ENCODE measurements at places on chromosomes 2 and 18. TPM values are rescaled to one million over a fixed set of nuclear protein-coding genes. Genes with fewer than 3 reads are reported as not detected.
A peak's percentile ranks its signal among the peaks of the same experiment; 100 is the strongest.

GRCh38 chr2:229679393-229680125 lies 34.8 kb downstream of the DNER start:
- DNase-seq, result no peak
- no peaks in the 10 kb centered on the region for H3K4me1 ChIP-seq
- H3K4me3 ChIP-seq, result no peak overlapping the region
- no peaks in the 10 kb centered on the region for H3K36me3 ChIP-seq
- no peak overlapping the region for H3K27ac ChIP-seq

GRCh38 chr18:39464006-39464405 lies 1898.4 kb upstream of the CELF4 start:
- no peak overlapping the region for H3K27ac ChIP-seq
- no peak overlapping the region for H3K4me3 ChIP-seq
- no peaks in the 10 kb centered on the region for H3K36me3 ChIP-seq
- no peaks in the 10 kb centered on the region for H3K27me3 ChIP-seq
- no peaks in the 10 kb centered on the region for H3K4me1 ChIP-seq

- peak; percentile 24 for DNase-seq
- H3K4me3 ChIP-seq, result no peak overlapping the region
- H3K27ac ChIP-seq, result peak overlapping the region; percentile 35
Measured at GRCh38 chr2:173235947-173236803, 118.5 kb upstream of the CDCA7 start.

DNA sequence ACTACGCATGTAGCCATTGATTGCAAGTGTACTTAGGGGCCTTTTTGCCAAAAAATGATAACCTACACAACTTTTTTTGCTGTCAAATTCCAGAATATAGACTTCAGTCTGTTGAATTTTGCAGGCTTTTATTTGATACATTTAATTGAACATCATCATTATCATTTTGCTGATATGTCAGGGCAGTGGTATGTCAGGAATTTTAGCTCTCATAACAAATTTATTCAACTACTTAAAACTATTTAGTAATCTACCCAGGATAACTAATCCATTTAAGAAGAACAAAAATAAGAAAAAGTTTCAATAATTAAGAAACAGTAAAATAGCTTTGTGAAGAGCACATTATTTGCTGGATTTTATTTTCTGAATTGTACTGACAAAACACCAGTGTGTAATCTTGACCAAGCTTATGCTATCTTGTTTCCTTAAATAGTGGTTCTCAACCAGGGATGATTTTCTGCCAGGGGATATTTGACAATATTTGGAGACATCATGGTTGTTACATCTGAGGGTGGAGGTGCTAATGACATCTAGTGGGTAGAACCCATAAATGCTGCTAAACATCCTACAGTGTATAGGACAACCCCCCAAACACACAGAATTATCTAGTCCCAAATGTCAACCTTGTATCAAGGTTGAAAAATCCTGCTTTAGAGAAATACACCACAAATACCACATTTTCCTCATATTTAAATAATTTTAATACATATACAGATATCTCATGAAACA lies 12.1 kb upstream of the TTN start:
- H3K27ac ChIP-seq, result peak overlapping the region; percentile 83
- H3K36me3 ChIP-seq, result peaks cover 29% of the 10 kb centered on the region
- no peaks in the 10 kb centered on the region for H3K27me3 ChIP-seq
- DNase-seq, result no peak
- H3K4me1 ChIP-seq, result peaks cover 24% of the 10 kb centered on the region
- H3K4me3 ChIP-seq, result peak overlapping the region; percentile 3

SERPINB3 gene
- not detected for total RNA-seq
